Gastrocnemius medialis (tissue), 4 donors: ENCODE measurements at places on chromosomes 1 and 21. TPM values are rescaled to one million over a fixed set of nuclear protein-coding genes. Genes with fewer than 3 reads are reported as not detected.

CR1 gene
- total RNA-seq, result 1.8 TPM

OR2T35 gene
- not detected for total RNA-seq

TBX19 gene
- 0.12 TPM for total RNA-seq

SLAMF6 gene
- 0.19 TPM for total RNA-seq

RNU1-2 gene
- under 0.01 TPM for total RNA-seq

LCE3D gene
- not detected for total RNA-seq

USF1 gene
- 41.9 TPM for total RNA-seq

ALX3 gene
- not detected for total RNA-seq

OR2L5 gene
- total RNA-seq, result not detected

CFAP107 gene
- total RNA-seq, result not detected

DCDC2B gene
- total RNA-seq, result not detected

TMEM81 gene
- total RNA-seq, result 3.3 TPM

FMO2 gene
- 25.1 TPM for total RNA-seq

MTMR11 gene
- 1.2 TPM for total RNA-seq

KCNAB2 gene
- total RNA-seq, result 3.4 TPM

RAB3B gene
- total RNA-seq, result not detected

WNT2B gene
- 0.03 TPM for total RNA-seq

HCRTR1 gene
- not detected for total RNA-seq

TMEM82 gene
- total RNA-seq, result not detected

WDR26 gene
- 65.9 TPM for total RNA-seq

FCRL1 gene
- not detected for total RNA-seq

ADORA1 gene
- 2.5 TPM for total RNA-seq

NTPCR gene
- 20.5 TPM for total RNA-seq

ZSWIM5 gene
- 0.81 TPM for total RNA-seq

CELA2A gene
- total RNA-seq, result not detected

A3GALT2 gene
- not detected for total RNA-seq

KCNC4 gene
- 3.1 TPM for total RNA-seq

BTG3 gene
- total RNA-seq, result 3.7 TPM

PANK4 gene
- total RNA-seq, result 27.5 TPM
